ENCODE measurements at places on chromosomes 4 and X.

GRCh38 chrX:107676559-107677378 is 48.5 kb downstream of the PRPS1 start:
- DNase-seq = peak; percentile 35

- no peak for DNase-seq
Observed at GRCh38 chrX:30593440-30594200, 16.1 kb upstream of the TASL start.

DNA sequence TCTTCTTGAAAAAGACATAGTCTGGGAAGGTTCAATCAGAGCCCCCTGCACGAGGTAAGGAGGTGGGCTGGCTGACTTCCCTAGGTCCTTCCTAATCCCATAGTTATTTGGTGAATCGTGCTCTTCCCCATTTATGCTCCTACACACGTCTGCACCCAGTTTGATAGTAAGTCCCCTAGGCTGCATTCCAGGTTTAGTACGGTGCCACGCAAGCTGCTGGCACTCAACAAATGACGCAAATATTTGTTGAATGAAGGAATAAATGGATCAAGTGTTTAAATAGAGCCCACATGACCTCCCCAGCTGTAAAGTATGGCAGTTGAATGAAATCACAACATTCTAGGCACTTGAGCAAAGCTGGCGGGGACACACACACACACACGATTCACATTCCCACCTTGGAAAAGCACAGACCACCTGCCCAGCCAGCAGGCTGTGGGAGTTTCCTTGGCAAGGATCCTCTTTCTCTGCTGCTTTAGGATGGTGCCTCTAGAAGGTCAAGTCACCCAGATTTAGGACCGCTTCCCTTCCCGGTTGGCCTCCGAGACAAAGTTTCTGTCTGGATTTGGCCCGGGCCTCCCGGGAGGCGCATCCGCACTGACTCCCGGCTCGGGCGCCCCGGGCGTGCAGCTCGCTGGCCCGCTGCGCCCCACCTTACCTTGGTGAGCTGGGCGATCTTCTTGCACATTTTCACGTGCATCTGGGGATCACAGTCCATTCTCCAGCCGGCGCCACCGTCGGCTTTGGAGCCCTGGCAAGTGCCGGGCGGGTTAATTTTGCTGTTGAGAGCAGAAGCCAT is 721 bp downstream of the FAM184B start:
- DNase-seq = no peak

- DNase-seq = no peak
Observed at GRCh38 chr4:126937846-126938422, 694.8 kb upstream of the INTU start.

GRCh38 chr4:140711910-140712309 is 44.3 kb downstream of the TBC1D9 start:
- no peak for DNase-seq

DNA sequence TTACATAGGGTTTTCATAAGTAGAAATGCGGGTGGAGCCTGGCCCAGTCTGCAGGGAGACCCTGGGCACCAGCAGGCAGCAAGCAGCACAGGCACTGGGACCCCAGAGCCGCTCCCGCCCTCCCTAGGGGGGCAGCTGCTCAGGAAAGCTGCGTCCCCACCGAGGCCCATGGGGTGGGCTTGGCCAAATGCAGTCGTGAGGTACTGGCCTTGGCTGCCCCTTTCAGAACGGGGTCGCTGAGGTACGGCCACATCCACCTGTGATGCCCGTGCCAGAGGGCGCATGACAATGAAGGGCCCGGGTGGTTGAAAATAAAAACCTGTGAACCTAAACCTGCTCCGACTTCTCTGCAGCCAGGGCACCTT is 16.7 kb downstream of the TMEM175 start:
- DNase-seq = no peak

GRCh38 chr4:79290376-79290775 is 35.5 kb downstream of the NAA11 start:
- DNase-seq = no peak

DNA sequence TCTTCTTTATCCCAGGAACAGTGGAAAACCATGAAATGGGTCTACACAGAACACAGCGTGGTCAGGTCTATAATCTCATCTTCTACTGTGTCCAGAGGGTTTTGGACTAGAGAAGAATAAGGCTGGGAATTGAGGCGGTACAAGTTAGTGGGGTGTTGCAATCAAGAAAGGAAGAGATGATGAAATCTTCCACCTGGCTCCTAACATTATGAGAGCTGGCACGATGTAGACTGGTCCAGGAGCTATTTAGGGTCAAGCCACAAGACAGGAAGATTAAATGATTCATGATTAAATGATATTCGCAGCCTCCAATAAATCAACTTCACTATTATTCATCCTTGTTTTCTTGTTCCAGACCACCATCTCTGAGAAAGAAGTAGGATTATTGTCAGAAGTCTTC is 88.0 kb downstream of the ARSF start:
- no peak for DNase-seq

GRCh38 chrX:50812995-50813842 is 775 bp downstream of the SHROOM4 start:
- DNase-seq = no peak

- DNase-seq = no peak
Observed at GRCh38 chr4:112895811-112896608, 153.4 kb upstream of the ANK2 start.

DNA sequence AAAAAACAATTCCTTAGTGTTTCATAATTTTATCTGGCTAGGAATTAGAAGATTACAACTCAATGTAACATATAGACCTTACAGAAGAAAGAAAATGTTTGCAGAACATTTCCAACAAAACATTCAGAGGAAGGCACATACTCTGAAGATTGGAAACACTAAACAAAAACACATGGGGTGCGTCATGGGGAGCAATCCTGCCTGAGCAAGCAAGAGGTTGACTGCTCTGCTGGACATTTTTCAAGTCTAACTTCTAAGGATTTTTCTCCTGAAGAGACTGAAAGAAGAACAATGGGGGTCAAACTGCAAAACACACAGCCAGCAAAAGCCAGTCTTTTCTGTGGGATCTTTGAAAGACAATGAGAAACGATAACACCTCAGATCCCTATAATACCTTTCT is 182.8 kb downstream of the GUCY2F start:
- no peak for DNase-seq

DNA sequence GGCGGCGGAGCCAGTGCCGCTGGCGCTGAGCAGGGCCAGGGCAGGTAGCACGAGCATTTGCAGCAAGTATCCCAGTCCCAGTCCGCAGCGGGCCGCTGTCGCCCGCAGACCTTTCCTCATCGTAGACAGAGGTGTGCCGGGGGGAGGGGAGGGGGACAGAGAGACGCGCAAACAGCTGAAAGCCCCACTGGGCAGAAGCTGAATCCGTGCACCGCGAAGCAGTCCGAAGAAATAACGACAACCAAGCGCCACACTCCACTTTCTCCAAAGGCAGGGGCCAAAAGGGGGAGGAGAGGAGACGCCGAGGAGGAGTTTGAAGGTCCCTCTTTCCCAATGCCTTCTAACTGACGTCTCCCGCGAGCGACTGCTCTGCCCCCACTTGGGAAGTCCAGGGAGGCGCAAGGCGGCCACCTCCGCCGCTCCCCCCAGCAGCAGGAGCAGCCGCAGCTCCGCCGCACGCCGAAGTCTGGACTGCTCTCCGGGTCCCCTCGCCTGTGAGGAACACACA is at the start of gene UNC5C:
Gene UNC5C (minus strand): TSS at position 236 of the 508 bp plus-strand sequence.
- DNase-seq = no peak

- no peak for DNase-seq
Observed at GRCh38 chr4:181127171-181127570, 1116.0 kb upstream of the TENM3 start.

DNA sequence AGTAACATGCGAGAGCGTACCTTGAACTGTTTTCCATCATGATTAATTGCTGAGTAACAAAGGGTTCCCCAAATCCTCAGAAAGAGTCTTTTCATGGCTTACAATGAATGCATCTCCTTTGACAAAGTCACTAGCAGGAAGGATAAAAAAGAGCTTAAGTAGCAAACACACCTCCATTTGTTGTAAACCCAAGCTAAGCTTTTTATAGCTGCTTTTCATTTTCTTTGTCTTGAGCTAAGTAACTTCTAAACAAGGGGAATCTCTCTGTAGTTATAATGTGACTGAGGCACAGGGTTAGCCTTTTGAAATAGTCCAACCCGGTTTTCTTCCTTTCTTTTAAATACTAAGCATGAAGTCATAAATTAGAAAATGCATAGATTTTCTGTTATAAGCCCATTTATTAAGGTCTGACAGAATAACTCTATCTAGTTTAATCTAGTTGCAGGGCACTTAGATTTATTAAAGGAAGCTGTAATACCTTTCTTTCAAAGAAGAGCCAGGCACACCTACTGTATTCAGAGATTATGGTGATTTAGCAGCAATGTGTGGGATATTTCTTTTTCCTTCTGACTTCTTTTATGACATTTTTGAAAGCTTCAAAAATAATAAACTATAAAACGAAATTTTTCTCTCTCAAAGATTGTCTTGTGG is 226.9 kb upstream of the SMIM31 start:
- no peak for DNase-seq

- DNase-seq = no peak
Observed at GRCh38 chr4:52744588-52744987, 6.6 kb downstream of the ERVMER34-1 start.

DNA sequence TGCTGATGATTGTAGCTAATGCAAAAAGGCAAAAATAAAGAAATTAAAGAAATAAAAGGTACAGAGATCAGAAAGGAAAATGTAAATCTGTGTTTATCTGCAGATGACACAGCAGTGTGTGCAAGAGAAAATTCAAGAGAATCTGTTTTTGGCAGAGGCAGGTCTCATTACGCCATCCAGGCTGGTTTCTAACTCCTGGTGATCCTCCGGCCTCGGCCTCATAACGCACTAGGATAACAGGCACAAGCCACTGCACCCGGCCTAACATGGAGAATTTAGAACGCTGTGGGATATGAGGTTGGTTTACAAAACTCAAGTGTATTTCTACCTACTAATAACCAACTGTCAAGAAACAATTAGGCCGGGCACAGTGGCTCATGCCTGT is 29.4 kb downstream of the CTBP1 start:
- DNase-seq = no peak

DNA sequence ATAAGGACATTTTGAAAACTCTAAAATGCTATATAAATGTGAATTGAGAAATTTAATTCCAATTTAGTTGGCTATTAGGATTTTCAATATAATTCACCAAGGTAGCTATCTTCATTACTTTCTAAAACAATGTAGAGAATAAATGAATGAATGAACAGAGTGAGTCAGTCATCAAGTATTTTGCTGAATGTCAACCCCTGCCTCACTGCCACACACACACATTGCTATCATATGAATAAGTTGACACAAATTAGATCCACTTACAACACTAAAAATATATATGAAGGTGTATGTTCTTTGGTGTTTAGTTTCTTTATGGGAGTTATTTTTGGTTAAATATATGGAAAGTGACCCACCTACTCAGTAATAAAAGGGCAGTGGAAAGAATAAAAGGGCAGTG is 141.4 kb upstream of the SMIM10 start:
- no peak for DNase-seq

DNA sequence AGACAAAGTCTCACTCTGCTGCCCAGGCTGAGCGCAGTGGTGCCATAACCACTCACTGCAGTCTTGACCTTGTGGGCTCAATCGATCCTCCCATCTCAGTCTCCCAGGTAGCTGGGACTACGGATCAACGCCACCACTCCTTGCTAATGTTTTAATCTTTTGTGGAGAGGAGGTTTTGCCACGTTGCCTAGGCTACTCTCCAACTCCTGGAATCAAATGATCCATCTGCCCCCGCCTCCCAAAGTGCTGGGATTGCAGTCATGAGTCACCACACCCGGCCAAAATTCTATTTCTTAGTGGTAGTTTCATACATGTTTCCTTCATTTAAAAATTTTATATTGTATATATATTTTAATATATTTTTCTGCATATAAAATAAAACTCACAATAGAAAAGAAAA is 125.8 kb upstream of the CLNK start:
- no peak for DNase-seq

GRCh38 chr4:185717377-185717741 is 94.6 kb downstream of the SORBS2 start:
- DNase-seq = no peak

GRCh38 chrX:71525316-71525715 is 7.6 kb upstream of the OGT start:
- DNase-seq = no peak

DNA sequence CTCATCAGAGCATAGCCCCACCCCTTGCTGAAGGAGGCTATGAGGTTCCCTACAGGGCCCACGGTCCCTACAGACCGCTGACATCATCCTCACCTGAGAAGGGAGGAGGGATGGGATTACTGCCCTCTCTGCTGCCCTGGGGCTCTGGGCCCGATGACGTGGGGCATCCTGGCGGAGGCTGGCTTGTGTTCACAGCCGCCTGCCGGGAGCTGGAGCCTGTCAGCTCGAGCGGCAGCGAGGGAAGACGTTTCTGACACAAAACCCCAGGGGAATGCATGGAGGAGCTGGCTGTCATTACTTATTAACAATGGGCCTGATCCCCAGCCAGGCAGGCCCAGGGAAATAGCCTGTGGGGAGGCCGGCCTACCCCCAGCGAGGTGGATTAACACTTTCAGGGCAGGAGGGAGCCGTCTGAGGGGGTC is 106.6 kb upstream of the ATP6AP2 start:
- no peak for DNase-seq

- no peak for DNase-seq
Observed at GRCh38 chrX:39425124-39425806, 624.0 kb downstream of the MID1IP1 start.

DNA sequence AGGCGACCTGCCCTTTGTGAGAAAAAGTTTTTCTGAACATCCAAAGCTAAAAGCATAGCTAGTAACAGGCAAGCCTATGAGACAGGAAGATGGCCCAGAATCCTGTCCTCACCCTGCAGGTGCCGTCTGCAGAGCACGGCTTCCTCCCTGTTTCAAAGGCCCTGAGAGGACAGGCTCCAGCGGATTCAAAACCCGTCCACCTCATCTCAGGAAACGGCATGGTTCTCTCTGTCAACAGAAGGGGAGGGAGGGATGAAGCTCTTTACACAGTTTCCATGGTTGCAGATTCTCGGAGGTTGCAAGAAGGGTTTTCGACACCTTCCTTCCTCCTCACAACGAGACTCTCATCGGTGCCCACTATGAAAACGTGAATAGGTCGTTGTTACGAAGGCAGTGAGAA is 8.3 kb downstream of the PPP2R3B start:
- DNase-seq = no peak

DNA sequence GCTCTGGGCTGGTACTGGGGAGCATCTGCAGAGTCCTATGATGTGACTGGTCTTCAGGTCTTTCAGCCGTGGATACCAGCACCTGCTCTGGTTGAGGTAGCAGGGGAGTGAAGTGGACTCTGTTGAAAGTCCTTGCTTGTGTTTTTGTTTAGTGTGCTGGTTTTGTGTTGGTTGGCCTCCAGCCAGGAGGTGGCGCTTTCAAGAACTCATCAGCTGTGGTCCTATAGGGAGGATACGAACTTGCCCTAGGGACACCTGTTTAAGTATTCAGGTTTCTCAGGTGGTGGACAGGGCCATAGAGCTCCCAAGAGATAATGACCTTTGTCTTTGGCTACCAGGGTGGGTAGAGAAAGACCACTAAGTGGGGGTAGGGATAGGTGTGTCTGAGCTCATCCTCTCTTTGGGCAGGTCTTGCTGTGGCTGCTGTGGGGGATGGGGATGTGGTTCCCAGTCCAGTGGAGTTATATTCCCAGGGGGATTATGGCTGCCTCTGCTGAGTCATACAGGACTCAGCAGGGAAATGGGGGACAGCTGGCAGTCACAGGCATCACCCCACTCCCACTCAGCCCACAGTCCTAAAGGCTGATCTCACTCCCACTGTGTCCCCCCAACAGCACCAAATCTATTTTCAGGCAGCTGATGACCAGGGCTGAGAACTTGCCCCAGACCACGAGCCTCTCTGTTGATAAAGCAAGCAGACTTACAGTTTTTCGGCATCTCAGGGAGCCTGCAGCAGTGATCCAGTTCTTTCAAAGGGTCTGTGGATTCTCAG is 24.1 kb downstream of the MSMO1 start:
- no peak for DNase-seq
